ENCODE measurements at places on chromosomes 6 and 20.

DNA sequence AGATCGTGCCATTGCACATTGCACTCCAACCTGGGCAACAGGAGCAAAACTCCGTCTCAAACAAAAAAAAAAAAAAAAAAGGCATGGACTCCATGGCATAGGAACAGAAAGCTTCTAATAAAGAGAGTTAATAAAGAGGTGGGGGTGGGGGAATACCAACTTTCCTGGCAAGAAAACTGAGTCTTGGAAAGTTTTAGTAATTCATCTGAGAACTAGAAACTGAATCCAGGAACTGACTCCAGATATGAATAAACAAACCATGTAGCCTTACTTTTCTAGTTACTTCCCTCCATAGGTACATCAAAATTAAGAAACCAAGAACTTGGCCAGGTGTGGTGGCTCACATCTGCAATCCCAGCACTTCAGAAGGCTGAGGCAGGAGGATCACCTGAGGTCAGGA is 38.5 kb downstream of the PTPRT start:
- no peak for DNase-seq

DNA sequence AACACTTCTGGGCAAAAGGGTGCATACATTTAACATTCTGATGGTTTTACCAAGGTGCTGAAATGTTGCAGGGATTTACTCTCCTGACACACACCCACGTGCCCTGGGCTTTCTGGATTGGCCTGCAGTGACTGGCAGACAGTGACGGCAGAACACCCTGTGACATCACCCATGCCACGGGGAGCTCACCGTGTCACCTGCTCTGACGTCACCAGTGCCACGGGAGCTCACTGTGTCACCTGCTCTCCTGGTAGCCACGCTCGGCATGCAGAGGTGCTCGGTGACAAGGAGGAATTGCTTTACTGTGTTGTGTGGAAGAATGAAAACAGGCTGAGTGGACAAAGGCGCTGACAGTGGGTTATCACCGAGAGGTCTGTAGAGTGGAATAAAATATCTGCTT is 99.3 kb downstream of the RAMACL start:
- no peak for DNase-seq

GRCh38 chr6:5438922-5439584 is 177.7 kb downstream of the FARS2 start:
- no peak for DNase-seq

DNA sequence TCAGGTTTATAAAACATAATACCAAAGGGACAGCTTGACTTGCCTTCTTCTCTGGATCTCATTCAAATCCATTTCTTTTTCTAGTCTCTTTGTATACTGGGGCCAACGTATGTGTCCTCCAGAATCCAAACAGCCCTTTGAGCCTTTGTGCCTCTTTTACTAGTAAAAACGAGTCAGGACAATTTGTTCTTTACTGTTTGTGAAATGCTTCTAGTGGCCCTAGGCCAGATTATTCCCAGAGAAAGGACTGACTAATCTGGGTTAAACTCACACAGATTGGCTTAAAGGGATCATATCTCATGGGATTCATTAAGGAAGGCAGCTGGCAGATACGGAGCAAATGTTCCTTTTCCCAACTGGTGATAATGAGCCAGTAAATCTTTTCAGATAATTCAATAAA is 32.1 kb upstream of the MANEA start:
- no peak for DNase-seq
